ENCODE measurements at places on chromosomes 1 and 21.

- DNase-seq, result no peak
Measured at GRCh38 chr1:32763221-32763620, 53.9 kb downstream of the YARS1 start.

- peak; percentile 60 for DNase-seq
Measured at GRCh38 chr1:159881622-159882526, 18.1 kb downstream of the CFAP45 start.

- DNase-seq, result no peak
Measured at GRCh38 chr1:30942326-30942963, 33.9 kb upstream of the SDC3 start.

DNA sequence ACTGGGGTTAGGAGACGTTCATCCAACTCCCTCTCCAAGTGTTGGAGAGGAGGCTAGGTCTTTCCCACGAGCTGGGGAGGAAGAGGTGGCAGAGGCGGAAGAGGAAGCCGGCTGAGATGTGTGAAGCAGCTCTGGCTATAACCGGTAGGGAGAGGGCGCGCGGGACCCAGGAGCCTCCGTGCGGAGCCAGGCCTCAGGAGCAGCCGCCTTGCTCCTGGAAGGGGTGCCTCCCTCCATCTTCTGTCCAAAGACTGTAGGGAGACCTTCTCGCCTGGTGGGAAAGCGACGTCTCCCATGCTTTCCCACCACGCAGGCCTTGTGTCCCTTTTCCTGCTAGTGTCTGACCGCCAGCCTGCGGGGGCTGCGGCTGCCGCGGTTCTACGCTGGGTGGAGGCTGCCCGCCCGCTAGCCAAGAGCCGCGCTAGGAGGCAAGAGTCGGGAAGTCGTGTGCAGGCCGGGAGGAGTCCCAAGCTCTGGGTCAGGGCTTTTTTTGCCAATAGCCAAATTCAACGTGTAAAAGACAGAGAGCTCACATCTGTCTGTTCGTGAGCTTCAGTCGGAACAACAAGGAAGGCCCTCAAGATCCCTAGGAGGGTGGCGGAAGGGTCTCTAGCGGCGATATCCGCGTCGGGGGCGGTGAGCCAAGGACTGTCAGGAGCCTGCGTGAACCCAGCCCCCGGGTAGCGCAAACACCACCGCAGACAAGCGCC is 8.4 kb upstream of the NBPF11 start:
- no peak for DNase-seq

- DNase-seq, result no peak
Measured at GRCh38 chr1:181551249-181551648, 67.9 kb downstream of the CACNA1E start.

- no peak for DNase-seq
Measured at GRCh38 chr1:82538876-82539275, 738.1 kb downstream of the ADGRL2 start.

DNA sequence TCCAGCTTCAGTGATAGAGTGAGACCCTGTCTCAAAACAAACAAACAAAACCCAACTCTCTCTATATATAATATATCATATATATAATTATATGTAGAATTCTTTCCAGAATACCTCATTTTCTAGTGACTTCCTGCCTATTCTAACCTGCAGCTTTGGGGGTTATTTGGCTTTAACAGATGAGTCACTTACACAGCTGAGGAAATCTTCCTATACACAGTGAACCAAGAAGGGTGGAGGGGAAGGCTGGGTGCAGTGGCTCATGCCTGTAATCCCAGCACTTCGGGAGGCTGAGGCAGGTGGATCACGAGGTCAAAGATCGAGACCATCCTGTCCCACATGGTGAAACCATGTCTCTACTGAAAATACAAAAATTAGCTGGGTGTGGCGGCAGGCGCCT is 9.2 kb downstream of the RAB29 start:
- DNase-seq, result no peak

- DNase-seq, result no peak
Measured at GRCh38 chr21:14453339-14454015, 70.5 kb upstream of the HSPA13 start.

- DNase-seq, result no peak
Measured at GRCh38 chr1:43054961-43055360, 96.3 kb upstream of the SLC2A1 start.

GRCh38 chr1:3831689-3832088 is 25.3 kb downstream of the CEP104 start:
- DNase-seq, result no peak

DNA sequence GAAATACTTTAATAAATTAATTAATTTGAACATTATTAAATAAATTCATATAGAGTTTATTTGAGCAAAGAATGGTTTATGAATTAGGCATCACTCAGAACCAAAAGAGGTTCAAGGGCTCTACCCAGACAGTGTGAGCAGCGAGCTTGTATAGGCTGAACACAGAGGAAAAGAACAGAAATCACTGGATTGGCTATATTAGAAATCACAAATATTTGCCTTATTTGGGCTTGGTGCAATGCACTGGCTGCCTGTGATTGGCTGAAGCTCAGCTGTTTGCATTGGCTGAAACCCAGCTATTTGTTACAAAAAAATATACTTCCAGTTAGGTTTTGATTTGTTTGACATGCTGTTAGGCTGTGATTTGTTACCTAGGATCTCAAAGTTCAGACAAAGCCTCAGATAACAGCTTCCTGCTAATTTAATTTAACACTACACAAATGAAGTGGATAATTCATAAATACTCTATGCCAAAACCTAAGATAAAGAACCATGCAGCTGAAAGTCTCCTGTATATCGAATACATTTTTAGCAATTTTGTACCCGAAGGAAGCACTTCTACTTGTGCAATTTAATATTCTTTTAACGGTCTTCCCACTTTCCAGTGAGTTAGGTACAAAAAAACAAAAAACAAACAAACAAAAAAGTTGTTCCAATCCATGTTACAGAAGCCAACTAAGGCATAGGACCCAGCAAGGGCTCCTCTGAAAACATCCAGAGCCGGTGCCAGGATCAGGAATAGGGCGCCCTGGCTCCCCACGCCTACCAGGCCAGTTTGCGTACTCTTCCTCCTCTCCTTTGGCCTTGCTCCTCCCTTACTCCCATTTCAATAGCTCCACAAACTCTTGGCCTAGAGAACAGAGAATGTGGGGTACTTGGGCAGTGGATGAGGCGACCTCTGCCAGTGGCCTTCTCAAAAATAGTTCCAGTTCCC is 179.1 kb downstream of the DUSP10 start:
- DNase-seq, result no peak

GRCh38 chr1:63980740-63981407 is 207.1 kb downstream of the ROR1 start:
- no peak for DNase-seq

- DNase-seq, result no peak
Measured at GRCh38 chr1:203316626-203317093, 11.3 kb downstream of the BTG2 start.

DNA sequence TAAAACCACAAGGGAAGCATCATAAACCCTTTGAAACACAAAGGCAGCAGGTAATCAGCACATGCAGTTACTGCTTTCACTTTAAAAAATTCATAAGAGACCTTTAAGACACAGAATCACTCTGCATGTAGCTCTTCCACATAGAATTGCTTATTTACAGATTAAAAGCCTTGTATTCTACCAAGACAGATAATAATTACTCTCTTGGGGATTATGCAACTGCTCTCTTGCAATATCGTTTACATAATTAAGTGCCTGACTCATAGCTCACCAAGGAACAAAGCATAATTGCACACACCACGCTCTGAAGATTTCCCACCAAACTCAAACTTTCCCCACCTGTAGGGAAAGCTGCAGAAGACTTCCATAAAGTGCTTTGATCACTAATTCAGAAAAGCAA is 87.9 kb downstream of the VAV3 start:
- DNase-seq, result no peak

DNA sequence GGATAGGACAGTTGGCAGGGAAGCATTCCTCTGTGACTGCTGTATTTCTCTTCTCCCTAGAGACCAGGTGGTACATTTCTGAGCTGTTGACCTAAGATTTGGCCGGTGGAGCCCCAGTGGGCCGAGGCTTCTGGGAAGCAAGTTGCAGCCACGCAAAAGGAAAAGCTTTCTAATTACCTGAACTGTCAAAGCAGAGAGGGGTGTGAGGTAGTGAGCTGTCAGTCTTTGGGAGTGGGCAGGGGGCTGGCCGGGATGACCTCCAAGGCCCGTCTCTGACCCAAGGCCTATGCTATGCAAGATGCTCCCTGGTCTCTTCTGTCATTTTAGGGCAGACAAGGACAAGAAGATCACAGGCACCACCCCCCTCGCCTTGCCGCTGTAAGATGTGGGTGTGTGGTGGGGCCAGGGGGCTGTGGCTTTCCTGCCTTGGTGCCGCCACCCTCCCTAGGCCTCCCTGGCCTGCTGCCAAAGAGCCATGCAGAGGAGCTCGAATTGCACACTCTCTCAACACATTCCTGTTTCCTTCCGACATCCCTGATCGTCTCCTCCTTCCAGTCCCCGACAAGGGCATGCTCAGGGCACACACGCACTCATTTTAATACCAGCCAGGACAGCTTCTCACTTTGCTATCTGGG is 7.7 kb downstream of the PADI1 start:
- peak; percentile 79 for DNase-seq

DNA sequence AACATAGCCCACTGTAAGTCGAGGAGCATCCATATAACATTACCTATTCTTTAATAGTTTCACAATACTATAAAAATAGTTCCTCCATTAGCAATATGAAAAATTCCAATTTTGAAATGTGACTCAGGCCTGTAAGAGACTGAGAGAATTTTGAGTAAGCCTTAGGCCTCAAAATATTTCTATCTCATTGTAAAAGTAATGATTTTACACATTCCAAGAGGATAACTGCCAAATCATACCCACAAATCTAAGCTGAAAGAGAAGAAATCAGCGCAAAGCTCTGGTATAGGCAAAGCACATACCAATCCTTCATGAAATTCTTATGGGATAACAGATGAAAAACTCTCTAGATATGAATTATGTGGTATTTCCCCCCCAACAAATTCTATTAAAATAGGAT is 144.1 kb downstream of the CDC42BPA start:
- no peak for DNase-seq

DNA sequence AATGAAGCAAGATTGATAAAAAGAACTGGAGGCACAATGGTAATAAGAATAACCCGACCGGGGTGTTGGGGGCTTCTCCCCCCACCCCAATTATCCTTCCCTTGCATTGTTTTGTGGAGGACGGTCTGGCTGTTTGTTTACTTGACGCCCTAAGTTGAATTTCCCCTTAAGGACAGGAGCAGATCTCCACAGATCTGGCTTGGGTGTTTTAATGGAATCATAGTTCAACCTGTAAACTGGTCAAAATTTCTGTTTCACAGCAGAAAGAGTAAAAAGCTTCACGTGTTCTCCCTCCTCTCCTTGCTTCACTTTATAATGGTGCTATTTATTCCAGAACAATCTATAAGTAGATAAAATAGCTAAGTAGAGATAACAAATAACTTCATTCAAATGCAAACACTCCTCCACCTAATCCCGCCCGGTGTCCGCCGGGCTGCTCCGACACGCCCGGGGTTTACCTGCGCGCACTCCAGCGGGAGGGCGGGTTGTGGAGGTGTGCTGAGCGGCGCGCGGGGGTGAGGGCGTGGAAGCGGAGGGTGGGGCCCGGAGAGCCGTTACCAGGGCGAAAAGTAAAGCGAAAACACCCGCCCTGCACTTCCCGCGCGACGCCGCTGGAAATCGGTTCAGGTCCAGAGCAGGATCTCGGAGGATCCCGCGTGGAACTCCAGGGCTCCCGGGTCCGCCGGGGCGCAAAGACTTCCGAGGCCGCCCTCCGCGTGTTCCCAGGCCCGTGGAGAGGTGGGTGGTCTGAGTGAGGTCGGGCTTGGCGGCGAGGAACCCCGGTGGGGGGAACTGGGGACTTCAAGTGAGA is 2.0 kb upstream of the ATF3 start:
- DNase-seq, result peak; percentile 64

DNA sequence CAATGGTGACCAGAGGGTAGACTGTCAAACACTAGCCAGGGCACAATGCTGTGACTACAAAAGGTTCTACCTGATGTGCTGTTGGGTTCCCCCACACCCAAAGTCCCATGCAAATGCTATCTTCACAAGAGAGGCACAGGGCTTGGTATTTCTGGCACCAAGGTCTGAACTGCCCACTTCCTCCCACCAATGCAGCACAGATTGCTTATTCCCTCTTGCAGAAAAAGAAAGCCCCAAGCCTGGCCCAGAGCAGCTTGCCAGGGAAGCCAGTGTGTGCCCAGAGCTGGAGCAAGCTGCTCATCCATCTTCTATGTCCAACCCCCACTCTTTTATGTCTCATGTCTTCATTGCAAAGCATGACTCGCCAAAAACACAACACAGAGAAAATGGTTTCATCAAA is 149.4 kb upstream of the CAMK1G start:
- DNase-seq, result no peak

GRCh38 chr1:169694304-169695075 is 16.9 kb downstream of the SELL start:
- peak; percentile 76 for DNase-seq

- no peak for DNase-seq
Measured at GRCh38 chr1:51420867-51421627, 90.7 kb upstream of the TTC39A start.

DNA sequence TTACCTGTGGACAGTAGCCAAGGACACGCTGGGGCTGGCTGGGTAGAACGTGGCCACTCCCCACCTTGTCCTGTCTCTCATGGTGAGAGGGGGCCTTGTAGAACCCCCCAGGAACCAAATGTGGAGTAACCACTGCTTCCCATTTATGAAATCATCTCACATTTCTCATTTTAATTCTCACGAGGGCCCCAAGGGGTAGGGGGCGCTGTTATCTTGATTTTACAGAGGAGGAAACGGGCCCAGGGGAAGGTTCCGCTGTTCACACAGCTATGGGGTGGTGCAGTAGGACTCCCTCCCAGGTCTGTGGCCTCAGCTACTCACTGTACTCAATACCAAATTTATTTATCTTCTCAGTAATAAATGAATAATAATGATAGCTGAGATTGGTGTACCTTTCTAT is 5.5 kb downstream of the SMPDL3B start:
- DNase-seq, result peak; percentile 71

GRCh38 chr1:206655471-206655882 is 20.1 kb downstream of the DYRK3 start:
- DNase-seq, result no peak

GRCh38 chr1:10866321-10867093 is 70.1 kb upstream of the CASZ1 start:
- DNase-seq, result no peak

- DNase-seq, result no peak
Measured at GRCh38 chr1:106756752-106757151, 299.7 kb upstream of the PRMT6 start.
